Prostate gland (tissue), 2 donors: ENCODE measurements at places on chromosomes 5 and 9. TPM values are rescaled to one million over a fixed set of nuclear protein-coding genes. Genes with fewer than 3 reads are reported as not detected.
A peak's percentile ranks its signal among the peaks of the same experiment; 100 is the strongest.

CAST gene
- total RNA-seq, result 251 TPM

ASPN gene
- total RNA-seq, result 1.8 TPM

ZNF462 gene
- 54.4 TPM for total RNA-seq

RELL2 gene
- 7.2 TPM for total RNA-seq

ENTPD8 gene
- total RNA-seq, result 1.8 TPM

LCN9 gene
- not detected for total RNA-seq

CFAP90 gene
- total RNA-seq, result 0.87 TPM

TAF1L gene
- 2.0 TPM for total RNA-seq

AFAP1L1 gene
- 8.4 TPM for total RNA-seq

DMRTA1 gene
- total RNA-seq, result 5.5 TPM

NMRK1 gene
- total RNA-seq, result 16.2 TPM

CCL28 gene
- total RNA-seq, result 6.3 TPM

DNA sequence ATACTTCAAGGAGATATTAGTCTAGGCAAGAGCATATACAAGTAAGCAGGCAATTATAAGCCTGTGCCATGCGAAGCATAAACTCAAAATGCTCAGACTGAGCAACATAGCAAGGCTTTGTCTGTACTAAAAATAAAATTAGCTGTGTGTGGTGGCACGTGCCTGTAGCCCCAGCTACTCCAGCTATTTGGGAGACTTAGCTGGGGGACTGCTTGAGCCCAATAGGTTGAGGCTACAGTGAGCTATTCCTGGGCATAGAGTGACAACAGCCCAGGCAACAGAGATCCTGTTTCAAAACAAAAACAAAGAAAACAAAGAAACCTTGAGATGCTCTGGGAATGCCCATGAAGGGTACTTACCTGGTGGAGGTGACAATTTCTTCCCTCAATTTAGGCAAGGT is 130.5 kb upstream of the ZNF608 start:
- H3K36me3 ChIP-seq, result no peaks in the 10 kb centered on the region
- H3K4me3 ChIP-seq, result no peak overlapping the region
- H3K4me1 ChIP-seq, result no peaks in the 10 kb centered on the region
- no peak for DNase-seq
- H3K27me3 ChIP-seq, result no peaks in the 10 kb centered on the region

DNA sequence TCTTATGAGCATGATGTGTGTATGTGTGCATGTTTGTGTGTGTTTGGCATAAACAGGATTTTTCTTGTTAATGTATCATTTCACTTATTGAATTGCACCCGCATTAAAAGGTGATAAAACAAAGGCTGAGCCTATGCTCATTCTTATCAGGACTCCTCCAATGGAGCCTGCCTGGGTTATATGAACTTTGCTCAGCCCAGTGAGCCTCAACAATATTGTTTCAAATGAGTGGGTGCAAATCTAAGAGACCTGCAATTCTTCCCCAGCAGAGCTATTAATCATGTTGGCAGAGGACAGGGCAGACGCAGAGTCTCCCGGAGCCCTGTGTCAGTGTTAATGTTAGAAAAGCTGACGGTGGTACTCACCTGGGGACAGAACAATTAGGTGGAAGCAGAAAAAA is 71.6 kb downstream of the SH3RF2 start:
- no peak overlapping the region for H3K4me3 ChIP-seq
- no peak overlapping the region for H3K27ac ChIP-seq
- DNase-seq, result no peak
- no peaks in the 10 kb centered on the region for H3K4me1 ChIP-seq
- H3K36me3 ChIP-seq, result no peaks in the 10 kb centered on the region

DNA sequence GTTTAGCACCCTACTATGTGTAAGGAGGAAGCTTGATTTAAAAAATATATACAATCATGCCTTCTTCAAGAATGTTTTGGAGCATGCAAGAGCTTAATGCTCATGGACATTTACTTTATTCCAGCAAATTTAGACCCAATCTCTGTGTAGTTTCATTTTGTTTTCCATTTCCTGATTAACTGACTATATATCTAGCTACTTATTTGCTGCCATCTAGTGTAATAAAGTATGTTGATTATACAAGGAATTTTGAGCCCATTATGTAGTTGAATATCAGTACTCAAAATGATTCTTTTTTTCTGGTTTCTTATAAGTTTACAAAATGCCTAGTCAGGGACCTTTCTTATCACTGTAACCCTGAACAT is 100.0 kb upstream of the CCDC152 start:
- DNase-seq, result no peak
- no peaks in the 10 kb centered on the region for H3K4me1 ChIP-seq
- H3K4me3 ChIP-seq, result no peak overlapping the region
- no peak overlapping the region for H3K27ac ChIP-seq
- H3K36me3 ChIP-seq, result no peaks in the 10 kb centered on the region

DNA sequence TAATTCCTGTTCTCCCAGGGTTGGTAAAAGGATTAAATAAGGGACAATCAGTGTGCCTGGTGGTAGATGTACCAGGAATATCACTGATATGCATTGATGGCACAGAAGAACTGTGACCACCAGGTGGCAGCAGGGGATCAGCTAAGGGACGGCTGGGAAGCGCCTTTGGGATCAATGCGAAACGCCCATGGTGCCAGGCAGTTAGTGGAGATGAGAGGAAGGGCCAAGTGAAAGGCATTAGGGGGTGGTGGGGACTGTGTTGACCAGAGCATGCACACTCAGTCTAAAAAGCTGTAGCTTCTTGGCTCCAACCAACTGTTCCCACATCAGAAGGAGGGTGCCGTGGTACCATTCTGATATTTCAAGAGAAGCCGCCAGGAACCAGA is 55.6 kb downstream of the ARHGEF37 start:
- H3K4me1 ChIP-seq, result peaks cover 6% of the 10 kb centered on the region
- H3K27me3 ChIP-seq, result no peaks in the 10 kb centered on the region
- no peak overlapping the region for H3K27ac ChIP-seq

- H3K36me3 ChIP-seq, result no peaks in the 10 kb centered on the region
- no peaks in the 10 kb centered on the region for H3K4me1 ChIP-seq
- H3K27ac ChIP-seq, result no peak overlapping the region
- no peaks in the 10 kb centered on the region for H3K27me3 ChIP-seq
- no peak overlapping the region for H3K4me3 ChIP-seq
- no peak for DNase-seq
Observed at GRCh38 chr9:112839331-112839730, 51.3 kb downstream of the SLC46A2 start.

GRCh38 chr5:1001406-1002270 is 7.0 kb upstream of the NKD2 start:
- H3K36me3 ChIP-seq, result no peaks in the 10 kb centered on the region
- no peak overlapping the region for H3K4me3 ChIP-seq
- H3K27me3 ChIP-seq, result no peaks in the 10 kb centered on the region

- no peaks in the 10 kb centered on the region for H3K36me3 ChIP-seq
- peak overlapping the region; percentile 71 for H3K27ac ChIP-seq
- H3K4me3 ChIP-seq, result no peak overlapping the region
- no peak for DNase-seq
Observed at GRCh38 chr9:96071076-96071814, 195.8 kb downstream of the ERCC6L2 start.

GRCh38 chr5:39169081-39169480 is 50.3 kb downstream of the FYB1 start:
- no peak overlapping the region for H3K4me3 ChIP-seq
- DNase-seq, result no peak
- no peaks in the 10 kb centered on the region for H3K4me1 ChIP-seq
- H3K27me3 ChIP-seq, result no peaks in the 10 kb centered on the region
- no peak overlapping the region for H3K27ac ChIP-seq
- no peaks in the 10 kb centered on the region for H3K36me3 ChIP-seq

- no peak overlapping the region for H3K4me3 ChIP-seq
- H3K27me3 ChIP-seq, result no peaks in the 10 kb centered on the region
- no peaks in the 10 kb centered on the region for H3K36me3 ChIP-seq
- no peaks in the 10 kb centered on the region for H3K4me1 ChIP-seq
Observed at GRCh38 chr5:16727755-16728325, 111.0 kb upstream of the RETREG1 start.

GRCh38 chr5:103703617-103704016 is 141.0 kb upstream of the NUDT12 start:
- H3K27ac ChIP-seq, result no peak overlapping the region
- H3K27me3 ChIP-seq, result no peaks in the 10 kb centered on the region
- no peak for DNase-seq
- no peaks in the 10 kb centered on the region for H3K4me1 ChIP-seq
- no peaks in the 10 kb centered on the region for H3K36me3 ChIP-seq

- DNase-seq, result no peak
- no peaks in the 10 kb centered on the region for H3K4me1 ChIP-seq
- H3K4me3 ChIP-seq, result no peak overlapping the region
- H3K27me3 ChIP-seq, result no peaks in the 10 kb centered on the region
Observed at GRCh38 chr9:81546489-81546888, 142.9 kb downstream of the TLE1 start.

DNA sequence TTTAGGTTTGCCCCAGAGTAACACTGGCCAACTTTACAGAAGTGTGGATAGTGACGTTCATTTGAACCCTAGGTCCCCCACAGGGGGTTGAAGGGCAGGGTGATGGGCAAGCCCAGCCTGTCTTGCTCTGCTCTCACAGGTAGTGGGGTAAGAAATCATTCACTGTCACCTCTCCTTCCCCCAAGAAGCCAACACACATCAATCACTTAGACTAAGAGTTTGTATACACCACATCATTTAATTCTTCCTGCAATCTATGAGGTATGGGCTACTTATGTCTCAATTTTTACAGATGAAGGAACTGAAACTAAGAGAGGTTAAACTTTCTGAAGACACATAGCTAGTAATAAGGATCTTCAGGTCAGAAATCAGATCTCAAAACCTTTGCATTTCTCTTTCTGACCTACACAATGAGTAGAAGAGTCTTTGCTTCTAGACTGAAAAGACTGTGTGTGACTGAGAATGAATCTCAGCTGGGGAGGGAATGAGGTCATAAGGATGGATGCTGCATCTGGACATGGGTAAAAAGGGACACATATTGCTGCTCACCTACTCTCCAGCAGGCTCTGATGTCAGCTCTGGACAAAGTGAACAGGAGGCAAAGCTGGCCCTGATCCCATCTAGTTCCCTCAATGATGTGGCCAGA is 81.0 kb upstream of the EQTN start:
- H3K27me3 ChIP-seq, result no peaks in the 10 kb centered on the region
- no peak for DNase-seq
- no peaks in the 10 kb centered on the region for H3K36me3 ChIP-seq
- no peaks in the 10 kb centered on the region for H3K4me1 ChIP-seq
- H3K4me3 ChIP-seq, result no peak overlapping the region
- H3K27ac ChIP-seq, result no peak overlapping the region

DNA sequence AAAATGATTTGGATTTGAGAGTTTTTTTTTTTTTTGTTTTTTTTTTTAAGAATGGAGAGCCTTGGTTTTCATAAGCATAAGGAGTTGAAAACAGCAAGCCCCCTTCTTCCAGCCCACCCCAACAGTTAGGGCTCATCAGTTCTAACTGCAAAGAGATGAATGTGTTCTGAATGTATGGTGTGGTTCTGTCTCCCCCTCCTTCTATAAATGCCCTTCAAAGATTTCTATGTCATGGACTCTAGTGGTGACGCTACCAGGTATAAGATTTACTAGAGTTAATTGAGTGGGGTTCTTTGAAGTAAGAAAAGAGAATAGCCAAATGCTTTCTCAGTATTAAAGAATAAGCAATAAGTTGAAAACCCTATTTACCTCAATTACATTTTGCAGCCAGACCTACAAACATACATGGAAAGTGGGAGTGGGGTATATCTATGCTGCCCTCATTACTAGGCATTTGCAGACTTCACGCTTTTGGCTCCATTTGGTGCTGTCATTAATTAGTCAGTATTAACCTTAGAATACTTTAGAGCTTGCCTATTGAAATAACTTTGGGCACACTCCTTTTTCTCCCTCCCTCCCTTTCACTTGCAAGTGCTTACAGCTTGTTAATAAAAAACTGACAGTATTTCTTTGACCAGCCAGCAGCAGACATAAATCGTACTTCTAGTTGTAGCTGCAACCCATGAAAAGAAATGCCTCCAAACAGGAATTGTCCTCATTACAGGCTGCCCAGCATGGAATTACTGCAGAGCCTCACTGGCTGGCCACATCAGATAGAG is 667.2 kb upstream of the ZNF608 start:
- H3K4me1 ChIP-seq, result peaks cover 18% of the 10 kb centered on the region
- H3K27me3 ChIP-seq, result no peaks in the 10 kb centered on the region
- no peak for DNase-seq
- H3K4me3 ChIP-seq, result no peak overlapping the region
- no peak overlapping the region for H3K27ac ChIP-seq

- peaks cover 7% of the 10 kb centered on the region for H3K27me3 ChIP-seq
- H3K4me1 ChIP-seq, result no peaks in the 10 kb centered on the region
- no peak for DNase-seq
- H3K27ac ChIP-seq, result no peak overlapping the region
- H3K36me3 ChIP-seq, result no peaks in the 10 kb centered on the region
- H3K4me3 ChIP-seq, result no peak overlapping the region
Observed at GRCh38 chr5:174300118-174300940, 254.8 kb downstream of the NSG2 start.

- H3K4me1 ChIP-seq, result no peaks in the 10 kb centered on the region
- H3K27ac ChIP-seq, result no peak overlapping the region
- H3K36me3 ChIP-seq, result no peaks in the 10 kb centered on the region
- no peaks in the 10 kb centered on the region for H3K27me3 ChIP-seq
- H3K4me3 ChIP-seq, result no peak overlapping the region
Observed at GRCh38 chr9:9846557-9846956, 766.2 kb downstream of the PTPRD start.

DNA sequence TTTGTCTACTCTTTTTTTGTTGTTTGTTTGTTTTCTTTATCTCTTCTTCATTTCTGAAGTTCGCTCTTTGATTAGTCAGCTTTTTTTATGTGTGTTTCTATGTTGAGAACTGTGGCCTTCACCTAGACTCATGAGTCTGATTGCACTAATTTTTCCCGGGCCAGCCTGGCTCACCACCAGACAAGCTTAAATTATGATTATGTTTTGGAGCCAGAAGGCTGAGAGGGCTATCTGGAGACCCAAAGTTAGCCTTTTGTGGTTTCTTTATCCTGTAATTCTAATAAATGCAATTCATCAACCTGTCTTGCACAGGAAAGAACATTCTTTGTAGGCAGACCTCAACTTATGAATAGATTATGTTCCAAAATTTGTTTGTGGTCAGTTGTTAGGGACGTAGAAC is 20.8 kb upstream of the ACTBL2 start:
- no peak overlapping the region for H3K4me3 ChIP-seq
- H3K27ac ChIP-seq, result no peak overlapping the region
